SJSA1 (cell line): ENCODE measurements at places on chromosomes 12 and 14. TPM values are rescaled to one million over a fixed set of nuclear protein-coding genes. Genes with fewer than 3 reads are reported as not detected.

Gene NTS
- not detected in 2 replicates for total RNA-seq

Gene HHIPL1
- 0.42 TPM in 1 of 2 replicates, not detected in the other for total RNA-seq

DNA sequence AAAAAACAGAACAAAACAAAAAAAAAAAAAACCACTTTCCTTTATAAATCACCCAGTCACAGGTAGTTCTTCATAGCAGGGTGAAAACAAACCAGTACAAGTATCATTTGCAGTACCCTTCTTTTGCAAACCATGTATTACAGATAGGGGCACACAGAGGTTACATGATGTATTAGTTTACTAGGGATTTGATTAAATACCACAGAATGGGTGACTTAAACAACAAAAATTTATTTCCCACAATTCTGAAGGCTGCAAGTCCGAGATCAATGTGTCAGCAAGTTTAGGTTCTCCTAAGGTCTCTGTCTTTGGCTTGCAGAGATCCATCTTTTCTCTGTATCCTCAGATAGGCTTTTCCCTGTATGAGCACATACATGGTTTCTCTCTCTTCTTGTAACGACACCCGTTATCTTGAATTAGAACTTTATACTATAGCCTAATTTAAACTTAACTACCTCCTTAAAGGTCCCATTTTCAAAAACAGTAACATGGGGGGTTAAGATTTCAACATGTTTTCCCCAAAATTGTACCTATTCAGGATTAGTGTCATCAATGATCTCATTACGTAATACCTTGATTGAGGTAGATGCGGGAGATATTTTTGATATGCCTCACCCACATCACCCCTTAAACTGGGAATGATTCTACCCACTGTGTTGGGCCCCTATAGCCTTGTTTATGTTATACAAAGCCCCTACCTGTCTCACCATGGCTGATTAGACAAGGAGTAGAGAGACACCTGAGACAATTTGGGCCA, 3.5 kb upstream of the CEP128 start:
- peaks cover 16% of the 10 kb centered on the region for H3K4me1 ChIP-seq
- H3K36me3 ChIP-seq, result no peaks in the 10 kb centered on the region
- no peak for DNase-seq
- no peak overlapping the region for H3K27ac ChIP-seq

- no peaks in the 10 kb centered on the region for H3K36me3 ChIP-seq
- H3K27me3 ChIP-seq, result no peaks in the 10 kb centered on the region
- H3K4me3 ChIP-seq, result no peak overlapping the region
- H3K27ac ChIP-seq, result no peak overlapping the region
- DNase-seq, result no peak
- H3K4me1 ChIP-seq, result no peaks in the 10 kb centered on the region
These were observed 400.6 kb downstream of the RGS6 start for GRCh38 chr14:72332871-72333270.

DNA sequence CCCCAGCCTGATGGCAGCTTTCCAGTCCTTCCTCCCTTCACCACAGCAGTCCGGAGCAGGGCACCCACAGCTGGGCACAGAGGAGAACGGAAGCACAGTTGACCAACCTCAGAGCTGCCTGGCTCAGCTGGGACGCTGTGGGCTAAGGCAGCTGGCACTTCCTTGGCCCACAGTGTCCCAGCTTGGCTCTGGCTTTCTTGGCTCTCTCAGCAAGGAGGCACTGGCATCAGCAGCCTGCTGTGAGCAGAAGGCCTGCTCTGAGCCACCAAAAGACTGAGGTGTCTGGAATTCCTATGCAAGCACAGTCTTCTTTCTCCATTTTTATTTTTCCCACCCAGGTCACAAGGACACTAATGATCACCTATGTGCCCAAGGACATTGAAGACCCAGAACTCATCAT, 32.6 kb downstream of the NGB start:
- H3K4me3 ChIP-seq, result no peak overlapping the region
- no peak for DNase-seq
- no peak overlapping the region for H3K27ac ChIP-seq

- peaks cover 16% of the 10 kb centered on the region for H3K4me1 ChIP-seq
- H3K27ac ChIP-seq, result no peak overlapping the region
- H3K36me3 ChIP-seq, result no peaks in the 10 kb centered on the region
- no peaks in the 10 kb centered on the region for H3K27me3 ChIP-seq
- no peak for DNase-seq
These were observed 954.9 kb downstream of the DIO2 start for GRCh38 chr14:79256380-79256779.

- no peak overlapping the region for H3K4me3 ChIP-seq
- no peaks in the 10 kb centered on the region for H3K4me1 ChIP-seq
- no peaks in the 10 kb centered on the region for H3K36me3 ChIP-seq
- DNase-seq, result peak; percentile 55
- H3K27ac ChIP-seq, result no peak overlapping the region
These were observed 31.9 kb upstream of the ZFP36L1 start for GRCh38 chr14:68824517-68825347.

DNA sequence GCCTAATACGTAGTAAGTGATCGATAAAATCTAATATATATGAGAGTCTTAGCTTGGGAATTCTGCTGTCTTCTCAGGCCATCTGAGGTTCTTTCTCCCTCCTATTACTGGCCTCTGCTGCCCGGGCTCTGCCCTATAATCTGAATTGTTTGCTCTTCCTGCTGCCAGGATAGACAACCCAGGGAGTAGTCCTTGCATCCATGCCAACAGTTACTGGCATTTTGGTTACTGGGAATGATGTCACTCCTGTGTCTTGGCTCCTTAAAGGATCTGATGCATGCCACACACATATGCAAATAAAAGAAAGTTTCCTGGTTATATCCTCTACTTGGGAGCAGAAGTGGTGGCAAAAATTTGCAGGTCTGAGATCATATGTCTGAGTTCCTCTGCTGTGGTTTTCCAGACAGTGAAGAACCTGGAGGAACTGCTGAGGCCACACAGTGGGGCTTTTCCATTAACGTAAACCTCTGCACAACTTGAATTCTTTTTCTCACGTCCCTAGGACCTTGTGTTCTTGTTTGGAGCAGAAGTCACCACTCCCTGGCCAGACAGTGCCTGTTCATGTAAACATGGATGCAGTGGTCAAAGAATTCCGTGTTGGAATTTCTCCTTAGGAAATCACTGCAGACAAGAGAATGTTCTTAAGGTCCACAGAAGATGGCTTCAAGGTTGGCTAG, 320.6 kb upstream of the TBX3 start:
- no peak overlapping the region for H3K27ac ChIP-seq
- H3K36me3 ChIP-seq, result no peaks in the 10 kb centered on the region
- peaks cover 22% of the 10 kb centered on the region for H3K4me1 ChIP-seq
- no peak overlapping the region for H3K4me3 ChIP-seq

GRCh38 chr12:54201001-54201794, 12.4 kb upstream of the SMUG1 start:
- no peaks in the 10 kb centered on the region for H3K27me3 ChIP-seq
- DNase-seq, result peak; percentile 75
- no peak overlapping the region for H3K4me3 ChIP-seq
- peaks cover 15% of the 10 kb centered on the region for H3K4me1 ChIP-seq
- H3K36me3 ChIP-seq, result no peaks in the 10 kb centered on the region

GRCh38 chr12:131808744-131809371, 19.3 kb upstream of the MMP17 start:
- H3K27ac ChIP-seq, result no peak overlapping the region
- no peak for DNase-seq
- H3K27me3 ChIP-seq, result no peaks in the 10 kb centered on the region
